ENCODE measurements at places on chromosomes 5 and 9.

DNA sequence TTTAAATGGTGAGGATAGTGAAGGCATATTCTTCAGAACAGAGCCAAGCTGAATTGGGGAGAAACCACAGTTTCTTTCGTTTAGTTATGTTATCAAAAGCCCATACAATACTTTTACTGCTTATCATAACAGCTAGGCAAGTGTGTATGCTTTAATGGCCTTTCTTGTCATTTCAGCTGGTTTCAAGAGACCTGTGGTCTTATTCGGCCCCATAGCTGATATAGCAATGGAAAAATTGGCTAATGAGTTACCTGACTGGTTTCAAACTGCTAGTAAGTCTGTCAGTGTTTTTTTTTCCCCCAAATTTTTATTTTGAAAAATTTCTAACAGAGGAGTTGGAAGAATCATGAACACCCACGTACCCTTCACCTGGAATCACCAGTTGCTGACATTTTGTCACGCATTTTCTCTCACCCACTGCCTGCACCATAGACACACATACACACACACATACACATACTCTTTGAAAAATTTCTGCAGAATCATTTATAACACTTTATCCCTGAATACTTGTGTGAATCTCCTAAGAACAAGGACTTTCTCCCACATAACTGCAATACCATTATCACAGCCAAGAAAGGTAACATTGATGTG is 63.7 kb downstream of the TJP2 start:
- DNase-seq = no peak

DNA sequence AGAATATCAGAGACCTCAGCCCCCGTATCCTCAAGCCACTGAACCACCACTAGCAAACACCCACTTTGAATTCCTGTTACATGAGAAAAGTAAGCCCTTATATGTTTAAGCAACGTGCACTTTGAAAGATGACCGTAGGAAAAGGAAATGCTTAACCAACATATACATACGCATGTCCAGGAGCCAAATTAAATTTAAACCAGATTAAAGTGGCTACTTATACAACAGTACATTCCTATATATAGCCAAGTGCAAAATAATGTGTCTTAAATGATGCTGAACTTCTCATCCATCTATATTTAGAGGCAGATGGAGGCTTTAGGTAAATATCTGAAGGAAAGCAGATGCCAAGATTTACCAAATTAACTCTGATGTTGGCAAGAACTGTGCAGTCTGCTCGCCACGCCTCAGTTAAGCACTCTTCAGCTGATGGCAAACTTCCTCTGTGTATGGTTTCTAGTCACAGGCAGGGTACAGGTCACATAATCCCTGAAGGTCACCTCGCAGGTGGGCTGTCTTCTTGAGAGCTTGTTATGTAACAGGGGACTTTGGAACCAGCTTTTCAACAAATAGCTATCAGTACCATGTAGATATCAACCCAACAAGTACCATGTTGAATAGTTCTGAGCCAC is 8.6 kb downstream of the GCNT4 start:
- no peak for DNase-seq

DNA sequence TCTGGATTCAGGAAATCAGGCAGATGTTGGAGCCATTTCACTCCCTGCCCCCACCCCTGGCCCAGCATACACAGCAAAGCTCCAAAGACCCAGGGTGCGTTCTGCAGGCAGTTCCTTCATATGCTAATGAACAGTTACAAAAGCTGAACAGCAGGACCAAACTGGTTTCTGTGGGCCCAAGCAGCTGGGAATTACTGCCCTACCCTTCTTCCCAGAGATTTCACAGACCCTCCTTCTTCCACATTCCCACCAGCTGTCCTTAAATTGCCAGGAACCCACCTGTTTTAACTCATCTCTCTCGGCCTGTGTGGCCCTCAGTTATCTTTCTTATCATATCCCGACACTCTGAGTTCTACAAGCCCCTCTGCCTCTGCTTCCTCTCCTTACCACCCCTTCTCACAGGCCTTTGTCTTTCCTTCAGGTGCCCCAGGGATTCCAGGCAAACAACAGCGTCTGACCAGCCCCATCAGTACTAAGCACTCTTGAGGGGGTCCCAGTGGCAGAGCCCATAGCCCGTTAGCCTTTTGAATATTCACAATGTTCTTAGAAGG is 10.6 kb upstream of the F2RL1 start:
- DNase-seq = no peak

DNA sequence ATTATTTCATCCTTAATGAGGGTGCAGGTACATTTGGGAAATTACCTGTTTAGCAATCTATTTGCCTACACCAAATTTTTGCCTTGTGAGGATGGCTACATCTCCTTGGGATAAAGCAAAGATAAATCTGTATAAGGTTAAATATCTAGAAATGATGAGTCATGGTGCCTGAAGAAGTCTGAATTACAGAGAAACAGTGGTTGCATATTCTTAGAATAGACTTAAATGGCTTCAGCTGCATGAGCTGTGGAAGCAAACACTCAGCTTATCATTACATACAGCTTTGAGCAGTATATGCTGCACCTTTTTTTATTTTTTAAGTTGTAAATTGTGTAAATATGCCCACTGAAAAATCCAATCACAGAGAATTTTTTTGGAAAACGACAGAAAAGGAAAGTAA is 153.5 kb downstream of the RAPGEF6 start:
- DNase-seq = no peak

DNA sequence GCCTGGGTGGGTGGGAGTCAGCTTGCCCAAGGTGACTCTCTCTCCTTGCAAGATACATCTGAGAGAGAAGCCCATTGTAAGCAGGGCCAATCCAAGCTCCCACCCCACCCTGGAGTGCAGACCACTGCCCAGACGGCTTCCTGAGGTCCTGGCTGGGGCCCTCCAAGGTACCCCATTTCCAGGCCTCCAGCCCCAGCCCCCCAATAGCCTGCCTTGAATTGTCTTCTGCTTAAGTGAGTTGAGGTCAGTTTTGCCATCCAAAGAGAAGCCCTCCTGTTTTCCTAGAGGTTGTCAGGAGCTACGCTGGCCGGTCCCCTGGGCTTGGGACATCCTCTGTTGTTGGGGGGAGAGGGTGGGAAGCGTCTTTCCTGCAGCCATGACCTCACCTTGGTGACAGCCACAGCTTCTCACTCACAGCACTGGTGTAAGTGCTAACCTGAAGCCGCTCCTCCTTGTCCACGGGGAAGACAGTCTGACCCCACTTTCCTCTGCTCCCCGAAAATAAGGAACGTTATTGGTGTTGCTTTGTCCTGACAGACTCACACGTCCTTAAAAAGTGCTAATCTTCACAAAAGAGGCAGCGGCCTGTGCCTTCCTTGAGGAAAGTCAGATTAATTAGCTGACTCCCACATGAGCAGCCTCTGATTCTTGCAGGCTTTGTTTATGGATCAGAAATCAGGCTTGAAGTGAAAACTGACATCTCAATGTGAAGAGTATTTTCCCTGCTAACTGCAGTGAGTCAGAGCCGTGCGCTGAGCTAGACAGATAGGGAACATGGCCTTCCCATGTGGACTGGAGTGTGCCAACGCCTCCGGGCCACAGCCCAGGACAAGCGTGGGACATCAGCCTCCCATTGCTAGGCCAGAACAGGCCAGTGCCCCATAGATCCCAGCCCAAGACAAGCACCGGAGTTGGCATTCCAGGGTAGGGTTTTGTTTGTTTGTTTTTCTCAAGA is 52.3 kb downstream of the ADAMTS2 start:
- DNase-seq = no peak

GRCh38 chr5:52709167-52709925 is 78.4 kb upstream of the ITGA1 start:
- no peak for DNase-seq

DNA sequence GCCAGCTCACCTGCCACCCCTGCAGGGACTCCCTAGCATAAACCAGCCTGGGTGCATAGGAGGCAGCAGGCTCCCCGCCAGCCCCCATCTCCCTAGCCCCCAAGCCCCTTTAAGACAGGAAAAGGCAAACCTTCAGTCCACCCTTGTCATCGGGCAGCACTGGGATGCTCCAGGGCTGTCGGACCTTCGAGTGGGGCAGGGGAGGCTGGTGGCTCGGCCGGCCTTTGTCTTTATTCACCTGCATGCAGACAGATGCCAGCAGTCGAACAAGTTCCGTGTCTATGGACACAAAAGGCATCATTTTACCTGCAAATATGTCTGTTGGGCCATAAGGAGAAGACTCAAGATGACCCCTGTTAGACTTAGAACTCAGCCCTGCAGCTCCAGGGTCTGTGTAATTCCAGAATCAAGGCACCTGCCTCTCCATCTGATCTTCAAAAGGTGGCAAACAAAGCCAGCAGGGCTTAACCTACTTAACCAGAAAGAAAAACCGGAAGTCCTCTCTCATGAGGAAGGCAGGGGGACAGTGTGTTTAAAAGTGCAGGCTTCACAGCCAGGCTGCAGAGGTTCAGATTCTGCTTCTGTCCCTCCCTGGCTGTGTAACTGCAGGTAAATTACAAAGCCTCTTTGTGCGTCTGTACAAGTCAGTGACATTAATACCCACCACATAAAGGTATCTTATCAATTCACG is 16.2 kb downstream of the ANKS6 start:
- no peak for DNase-seq

DNA sequence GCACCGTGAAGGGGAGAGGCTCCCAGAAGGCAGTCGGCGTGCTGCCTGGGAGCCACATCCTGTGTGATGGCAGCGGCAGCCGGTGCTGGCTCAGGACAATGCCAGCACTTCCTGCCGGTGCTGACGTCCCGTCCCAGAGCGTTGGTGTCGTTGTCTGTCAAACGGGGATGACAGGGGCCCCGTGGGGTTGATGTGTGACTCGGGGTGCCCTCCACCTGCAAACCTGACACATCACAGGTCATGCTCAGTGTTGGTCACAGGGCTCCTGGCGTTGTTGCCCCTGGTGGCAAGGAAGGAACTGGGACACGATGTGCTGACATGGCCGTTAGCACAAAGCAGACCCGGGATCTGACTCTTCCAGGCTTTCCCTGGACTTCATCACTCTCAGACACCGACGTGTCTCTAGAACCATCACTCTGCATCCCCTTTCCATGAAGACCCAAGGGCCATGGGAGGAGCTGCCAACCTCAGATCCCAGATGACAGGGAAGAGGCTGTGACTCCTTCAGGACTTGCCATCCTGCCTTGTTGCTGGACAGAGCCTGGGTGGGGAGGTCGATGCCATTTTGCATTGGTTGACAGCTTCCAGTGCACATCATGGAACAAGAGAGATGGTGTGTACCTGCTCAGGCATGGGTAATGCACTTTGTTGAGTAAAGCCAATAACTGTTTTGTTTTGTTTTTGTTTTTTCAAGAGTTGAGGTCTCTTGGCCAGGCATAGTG is 21.5 kb downstream of the PLPP7 start:
- DNase-seq = peak; percentile 4

DNA sequence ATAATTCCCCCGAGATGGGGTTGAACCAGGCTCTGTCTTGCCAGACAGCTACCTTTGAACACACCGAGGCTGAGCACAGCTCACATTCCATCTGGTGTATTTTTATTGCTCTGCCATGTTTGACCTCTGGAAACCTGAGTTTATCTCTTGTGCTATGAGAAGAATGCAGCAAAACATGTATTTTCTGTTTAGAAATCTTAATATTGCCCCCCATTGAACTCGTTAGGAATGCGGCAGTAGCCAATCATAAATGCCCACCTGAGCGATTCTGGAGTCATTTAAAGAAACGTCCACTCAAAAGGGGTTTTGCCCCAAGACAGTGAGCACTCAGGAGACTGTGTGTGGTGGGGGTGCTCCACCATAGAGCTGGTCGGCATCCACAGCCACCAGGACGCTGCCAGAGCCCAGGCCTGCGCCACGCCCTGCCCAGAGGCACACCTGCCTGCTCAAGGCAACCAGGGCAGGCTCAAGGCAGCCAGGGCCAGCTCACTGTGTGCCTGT is 26.9 kb downstream of the FGD3 start:
- DNase-seq = no peak

GRCh38 chr9:97791542-97791941 is 61.5 kb upstream of the FOXE1 start:
- DNase-seq = no peak

DNA sequence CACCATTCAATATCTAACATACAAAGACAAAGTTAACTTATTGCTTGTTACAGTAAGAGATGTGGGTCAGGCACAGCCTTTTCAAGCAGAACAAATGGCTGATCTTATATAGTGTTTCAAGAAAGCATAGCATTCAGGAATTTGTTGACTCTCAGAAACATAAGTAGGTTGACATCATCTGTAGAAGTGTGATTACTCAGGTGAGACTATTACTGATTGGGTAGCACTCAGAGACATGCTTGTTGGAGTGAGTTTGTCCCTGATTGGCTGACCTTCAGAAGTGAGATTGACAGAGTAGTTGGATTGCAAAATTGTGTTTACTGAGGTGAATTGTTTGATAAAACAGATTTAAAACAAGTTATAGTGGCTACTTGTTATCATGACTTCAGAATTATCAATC is 30.7 kb upstream of the TNPO1 start:
- no peak for DNase-seq

DNA sequence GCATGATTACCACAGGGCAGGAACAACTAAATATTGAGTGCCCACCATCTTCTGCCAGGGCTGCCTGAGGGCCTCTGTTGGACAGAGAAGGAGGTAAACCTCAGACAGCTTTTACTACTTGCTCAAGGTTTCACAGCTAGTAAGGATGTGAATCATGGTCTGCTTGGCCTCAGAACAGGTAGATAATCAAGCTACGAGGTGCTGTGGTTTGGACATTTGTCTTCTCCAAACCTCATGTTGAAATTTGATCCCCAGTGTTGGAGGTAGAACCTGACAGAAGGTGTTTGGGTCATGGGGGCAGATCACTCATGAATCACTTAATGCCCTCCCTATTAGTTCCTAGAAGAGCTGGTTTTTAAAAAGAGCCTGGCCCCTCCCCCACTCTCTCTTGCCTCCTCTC is 541.2 kb upstream of the TRPC7 start:
- no peak for DNase-seq

DNA sequence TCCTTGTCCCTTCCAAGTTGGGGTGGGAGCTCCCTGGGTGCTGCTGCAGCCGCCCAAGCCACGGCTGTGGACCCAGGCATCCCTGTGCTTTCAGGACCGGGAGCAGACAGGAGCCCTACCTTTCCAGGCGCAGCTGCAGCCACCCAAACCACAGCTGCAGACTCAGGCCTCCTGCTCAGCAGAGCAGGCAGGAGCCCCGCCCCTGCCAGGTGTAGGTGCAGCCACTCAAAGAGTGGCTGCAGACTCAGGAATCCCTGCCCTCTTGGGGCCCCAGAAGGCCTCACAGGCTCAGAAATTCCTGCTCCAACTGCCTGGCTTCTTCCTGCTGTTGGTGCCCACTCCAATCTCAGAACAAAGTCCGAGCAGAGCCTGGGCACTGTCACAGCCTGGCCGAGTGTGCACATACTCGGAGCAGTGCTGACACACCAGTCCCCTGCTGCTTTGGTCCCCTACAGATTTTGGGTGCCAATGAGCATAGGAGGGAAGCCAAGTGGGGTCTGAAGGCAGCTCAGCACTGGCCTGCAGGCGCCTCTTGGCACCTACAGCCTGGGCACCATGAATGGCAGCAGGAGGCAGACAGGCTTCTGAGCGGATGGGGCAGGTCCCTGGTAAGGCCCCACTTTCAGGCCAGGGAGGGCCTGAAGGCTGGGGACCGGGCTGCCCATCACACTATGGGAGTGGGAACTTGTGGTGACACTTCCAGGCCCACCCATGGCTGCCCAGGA is 6.0 kb upstream of the TESK1 start:
- no peak for DNase-seq
